ENCODE measurements at places on chromosomes 2 and 18.
A peak's percentile ranks its signal among the peaks of the same experiment; 100 is the strongest.

- DNase-seq, result no peak
Observed at GRCh38 chr2:118231759-118232158, 143.5 kb downstream of the INSIG2 start.

- DNase-seq, result no peak
Observed at GRCh38 chr2:2056531-2056930, 274.5 kb downstream of the MYT1L start.

DNA sequence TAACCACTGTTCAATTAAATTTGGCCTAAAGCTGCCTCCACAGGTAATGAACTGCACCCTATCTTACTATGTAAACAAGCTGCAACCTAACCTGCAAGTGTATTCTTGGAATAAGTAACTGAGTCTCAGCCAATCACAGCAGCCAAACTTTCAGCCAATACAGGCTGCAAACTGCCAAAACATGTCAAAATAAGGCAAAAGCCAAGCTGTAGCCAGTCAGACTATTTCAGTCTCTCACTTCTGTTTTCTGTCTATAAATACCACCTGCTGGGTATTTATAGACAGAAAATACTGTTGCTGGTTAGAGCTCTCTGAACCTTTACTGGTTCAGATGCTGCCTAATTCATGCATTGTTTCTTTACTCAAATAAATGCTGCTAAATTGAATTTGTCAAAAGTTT lies 14.3 kb downstream of the C2orf76 start:
- no peak for DNase-seq

DNA sequence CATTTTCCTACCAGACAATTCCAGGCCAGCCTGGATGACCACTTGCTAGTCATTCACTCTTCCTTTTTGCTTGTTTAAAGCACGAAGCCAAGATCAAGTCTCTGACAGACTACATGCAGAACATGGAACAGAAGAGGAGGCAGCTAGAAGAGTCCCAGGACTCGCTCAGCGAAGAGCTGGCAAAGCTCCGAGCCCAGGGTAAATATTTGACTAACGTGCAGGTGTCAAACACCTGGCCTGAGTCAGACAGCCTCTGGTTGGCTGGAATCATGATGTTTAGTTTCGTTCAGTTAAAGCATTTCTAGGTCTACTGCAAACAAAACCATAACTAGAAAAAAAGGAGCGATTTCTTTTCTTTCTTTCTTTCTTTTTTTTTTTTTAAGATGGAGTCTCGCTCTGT lies 44.2 kb upstream of the LYPD6B start:
- DNase-seq, result no peak

DNA sequence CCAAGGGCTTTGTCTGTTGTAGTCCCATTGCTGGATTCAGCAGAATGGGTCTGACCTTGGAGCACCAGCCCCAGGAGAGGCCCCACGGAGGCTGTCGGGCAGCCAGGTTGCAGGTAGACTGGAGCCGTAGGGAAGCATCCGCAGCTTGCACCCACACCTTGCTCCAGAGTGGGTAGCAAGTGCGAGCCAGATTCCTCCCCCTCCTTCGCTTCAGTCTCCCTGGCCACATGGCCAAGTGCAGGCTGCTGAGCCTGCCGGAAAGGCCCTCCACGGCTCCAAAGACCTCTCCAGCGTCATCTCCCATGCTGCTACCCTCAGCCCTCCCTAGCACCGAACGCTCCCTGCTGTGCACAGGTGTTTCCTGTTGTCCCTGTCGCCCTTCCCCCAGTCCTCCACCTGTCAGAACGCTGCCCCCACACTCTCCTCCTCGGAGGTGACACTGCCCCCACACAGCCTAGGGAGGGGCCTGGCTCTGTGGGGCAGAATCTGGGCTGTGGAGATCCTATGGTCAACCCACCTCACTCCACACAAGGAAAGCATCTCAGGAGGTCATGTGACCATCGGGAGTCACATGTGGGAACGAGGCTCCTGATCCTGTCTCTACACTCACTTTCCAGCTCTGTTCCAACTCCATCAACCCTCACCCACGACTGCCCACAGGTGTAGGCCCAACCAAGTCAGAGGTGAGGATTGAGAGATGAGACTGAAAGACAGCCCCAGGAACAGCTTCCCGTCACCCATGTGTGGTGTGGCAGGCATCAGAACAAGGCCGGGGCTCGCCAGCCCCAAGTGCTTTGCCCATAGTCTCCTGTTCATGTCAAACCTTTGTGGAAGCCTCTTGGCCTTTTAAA lies 8.3 kb downstream of the KCNF1 start:
- no peak for DNase-seq

- DNase-seq, result no peak
Observed at GRCh38 chr2:179243046-179243445, 21.6 kb downstream of the SESTD1 start.

DNA sequence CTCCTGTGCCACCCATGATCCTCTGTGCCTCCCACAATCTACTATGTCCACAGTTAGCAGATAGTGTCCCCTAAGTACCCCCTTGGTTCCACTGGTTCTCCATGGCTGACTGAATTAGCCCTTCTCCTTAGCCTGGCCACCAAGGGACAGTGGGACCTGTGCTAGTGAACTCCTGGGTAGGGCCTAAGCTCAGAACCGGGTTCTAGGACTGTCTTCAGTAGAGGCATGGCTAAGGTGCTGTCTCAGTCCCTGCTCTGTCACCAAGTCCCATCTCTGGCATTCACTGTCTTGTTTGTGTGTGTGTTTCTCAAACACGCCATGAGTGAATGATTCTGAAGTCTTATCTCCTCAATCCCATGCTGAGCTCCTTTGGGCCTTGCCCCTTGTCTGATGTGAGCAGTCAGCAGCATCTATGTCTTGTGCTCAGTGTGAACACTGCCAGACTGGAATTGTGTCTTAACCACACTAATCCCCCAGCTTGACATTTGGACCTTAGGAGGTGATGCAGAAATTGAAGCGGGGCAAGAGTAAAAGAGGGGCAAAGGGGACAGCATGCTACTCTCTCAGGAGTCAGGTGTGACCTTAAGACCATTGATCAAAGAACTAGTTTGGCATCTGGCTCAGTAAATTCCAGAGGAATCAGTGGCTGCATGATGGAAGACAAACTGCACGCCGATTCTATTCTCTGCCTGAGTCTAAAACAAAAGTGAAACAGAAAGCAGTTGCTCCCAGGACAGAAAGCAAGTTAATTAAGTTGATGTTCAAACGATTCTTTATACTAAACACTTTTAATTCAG lies 190.5 kb downstream of the ALPK2 start:
- peak; percentile 47 for DNase-seq

- no peak for DNase-seq
Observed at GRCh38 chr18:54991981-54992380, 32.7 kb upstream of the CCDC68 start.

DNA sequence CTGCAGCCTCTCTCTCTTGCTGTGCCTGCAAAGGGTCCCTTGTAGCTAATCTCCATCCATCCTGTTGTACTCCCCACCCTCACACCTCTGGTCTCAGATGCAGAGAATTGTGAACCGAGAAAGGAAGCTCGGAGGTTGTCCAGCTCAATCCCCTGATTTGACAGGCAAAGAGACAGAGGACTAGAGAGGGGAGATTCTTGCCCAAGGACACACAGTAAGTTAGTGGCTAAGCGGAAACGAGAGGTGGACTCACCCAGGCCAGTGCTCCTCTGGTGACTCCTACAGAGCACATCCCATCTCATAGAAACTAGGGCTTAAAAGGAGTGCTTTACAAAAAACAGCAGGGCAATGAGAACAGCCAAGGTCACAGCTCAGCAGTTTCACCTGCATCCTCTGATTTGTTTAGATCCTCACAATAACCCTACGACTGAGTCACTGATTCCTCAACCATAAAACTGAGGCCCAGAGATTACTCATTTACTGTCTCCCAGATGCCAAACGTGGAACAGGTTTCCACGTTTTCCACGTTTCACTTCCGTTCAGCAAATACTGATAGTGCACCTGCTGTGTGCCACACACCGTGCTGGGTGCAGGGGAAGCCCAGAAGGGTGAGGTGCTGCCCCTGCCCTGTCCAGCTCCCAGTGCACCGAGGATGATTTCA lies 22.1 kb downstream of the EHD3 start:
- DNase-seq, result no peak

DNA sequence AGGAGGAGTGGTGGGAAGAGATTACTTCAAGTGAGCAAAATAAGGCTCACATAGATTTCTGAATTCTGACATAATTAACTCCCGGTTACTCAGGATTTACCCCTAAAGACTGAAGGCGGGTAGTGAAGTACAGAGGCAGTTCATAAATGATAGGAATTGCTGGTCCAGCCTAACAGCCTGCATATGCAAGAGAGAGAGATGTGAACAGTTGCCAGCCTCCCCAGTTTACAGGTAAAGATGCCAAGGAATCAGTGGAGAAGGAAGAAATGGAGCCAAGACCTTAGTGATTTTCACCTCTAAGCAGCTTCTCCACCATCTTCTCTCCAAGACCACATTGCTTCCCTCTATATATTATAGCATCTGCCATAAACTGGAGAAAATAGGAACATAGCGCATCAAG lies 91.8 kb upstream of the THUMPD2 start:
- DNase-seq, result no peak

DNA sequence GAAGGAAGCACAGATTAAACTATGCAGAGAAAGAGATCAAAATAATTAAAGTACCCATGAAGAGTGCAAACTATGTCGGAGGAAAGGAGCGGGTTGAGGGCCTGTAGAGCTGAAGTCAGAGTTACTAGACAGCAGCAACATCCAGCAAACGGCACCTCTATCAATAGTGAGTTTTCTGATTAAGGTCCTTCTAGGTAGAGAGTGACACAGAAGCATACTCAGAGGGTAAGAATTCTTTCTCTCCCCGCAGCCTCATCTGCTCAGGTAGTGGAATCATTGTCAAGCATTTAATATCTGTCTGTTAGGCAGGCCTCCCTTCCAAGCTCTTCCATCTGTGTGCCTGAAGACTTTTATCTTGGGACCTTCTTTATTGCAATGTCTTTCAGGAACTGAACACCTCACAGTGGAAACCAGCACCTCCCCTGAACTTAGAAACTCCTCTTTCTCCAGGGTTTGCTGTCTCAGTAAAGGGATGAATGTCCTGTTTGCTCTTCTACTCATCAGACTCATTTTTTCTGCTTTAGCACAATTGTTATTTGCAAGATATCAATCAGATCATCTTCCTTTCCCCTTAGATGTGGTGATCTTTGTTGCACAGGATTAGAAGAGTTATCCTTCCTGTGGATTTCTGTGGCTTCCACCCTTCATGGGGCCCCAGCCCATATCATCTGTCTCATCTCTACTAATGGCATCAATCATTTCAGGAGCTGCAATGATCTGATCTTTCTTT lies 28.8 kb downstream of the SP140 start:
- no peak for DNase-seq

DNA sequence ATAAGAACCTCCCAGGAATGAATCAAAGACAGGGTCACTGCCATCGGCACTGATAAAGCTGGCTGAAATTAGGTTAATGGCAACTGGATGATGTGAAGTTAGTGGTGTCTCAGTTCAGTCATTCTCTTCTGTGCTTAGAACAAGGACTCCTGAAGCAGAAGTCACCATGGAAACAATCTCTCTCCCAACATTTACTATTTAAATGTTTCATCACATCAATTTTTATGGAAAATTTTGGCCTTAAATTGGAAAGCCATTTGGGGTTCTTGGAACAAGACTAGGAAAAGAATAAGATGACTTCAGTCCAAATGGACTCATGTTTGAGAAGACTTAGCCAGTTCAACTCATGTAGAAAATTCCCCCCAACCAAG lies 15.5 kb upstream of the ARL5A start:
- DNase-seq, result no peak

GRCh38 chr2:196233805-196234475 lies 62.6 kb upstream of the STK17B start:
- no peak for DNase-seq

DNA sequence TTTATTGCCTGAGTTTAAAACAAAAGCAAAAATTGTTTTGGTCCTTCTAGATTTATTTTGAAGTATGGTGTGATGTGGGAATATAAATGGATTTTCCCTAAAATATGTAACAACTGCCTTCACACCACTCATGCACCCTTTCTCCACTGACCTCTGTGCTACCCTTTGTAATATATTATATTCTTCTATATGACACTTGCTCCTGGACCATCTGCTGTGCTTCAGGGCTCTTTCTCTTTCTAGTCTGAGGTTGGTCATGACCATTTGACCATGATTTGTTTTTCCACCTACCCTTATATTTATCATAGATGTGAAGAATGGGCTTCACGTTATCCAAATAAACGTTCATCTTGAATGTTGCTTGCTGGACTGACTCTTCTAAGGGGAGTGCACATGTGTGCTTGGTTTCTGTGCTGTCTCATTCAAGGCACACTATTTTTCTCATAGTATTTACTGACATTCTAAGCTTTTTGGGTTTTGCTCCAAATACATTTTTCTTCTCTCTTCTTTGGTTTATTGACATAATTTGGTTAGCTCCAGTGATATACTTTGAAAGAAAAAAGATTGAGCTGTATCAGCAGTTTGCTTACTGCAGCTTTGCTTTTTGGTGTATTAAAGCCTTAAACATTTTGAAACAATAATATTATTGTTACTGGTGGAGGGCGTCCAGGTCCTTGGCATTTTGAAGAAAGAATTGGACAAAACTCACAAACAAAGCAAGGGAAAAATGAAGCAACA lies 61.8 kb downstream of the VWA3B start:
- no peak for DNase-seq

- DNase-seq, result peak; percentile 0
Observed at GRCh38 chr2:137659616-137660015, 304.7 kb upstream of the HNMT start.

- no peak for DNase-seq
Observed at GRCh38 chr2:44635725-44636124, 274.0 kb downstream of the CAMKMT start.

GRCh38 chr2:85585781-85586105 lies 1.5 kb downstream of the VAMP5 start:
- peak; percentile 59 for DNase-seq

DNA sequence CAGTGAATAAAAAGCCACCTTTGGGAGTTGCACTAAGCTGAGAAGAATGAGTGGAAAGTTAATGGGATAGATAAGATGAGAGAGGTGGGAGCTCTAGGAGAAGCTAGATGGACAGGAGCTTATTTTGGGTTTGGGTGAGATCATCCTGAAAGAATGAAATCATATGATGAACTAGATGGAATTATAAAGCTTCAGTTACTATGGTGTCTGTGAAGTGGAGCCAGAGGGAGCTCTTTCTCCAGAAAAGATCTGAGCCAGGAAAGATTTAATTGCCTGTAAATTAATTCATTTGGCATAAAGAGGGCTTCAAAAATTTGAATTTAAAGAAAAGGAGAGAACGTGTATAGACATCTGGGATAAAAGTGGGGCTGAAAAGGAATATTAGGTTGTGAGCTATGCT lies 10.3 kb downstream of the DNAH6 start:
- DNase-seq, result peak; percentile 12

- DNase-seq, result no peak
Observed at GRCh38 chr2:127314193-127314988, 20.4 kb upstream of the ERCC3 start.

All from foreskin fibroblast (primary cell).